Naive thymus-derived CD4-positive, alpha-beta T cell (primary cell): ENCODE measurements at places on chromosomes 11 and 22.

DNA sequence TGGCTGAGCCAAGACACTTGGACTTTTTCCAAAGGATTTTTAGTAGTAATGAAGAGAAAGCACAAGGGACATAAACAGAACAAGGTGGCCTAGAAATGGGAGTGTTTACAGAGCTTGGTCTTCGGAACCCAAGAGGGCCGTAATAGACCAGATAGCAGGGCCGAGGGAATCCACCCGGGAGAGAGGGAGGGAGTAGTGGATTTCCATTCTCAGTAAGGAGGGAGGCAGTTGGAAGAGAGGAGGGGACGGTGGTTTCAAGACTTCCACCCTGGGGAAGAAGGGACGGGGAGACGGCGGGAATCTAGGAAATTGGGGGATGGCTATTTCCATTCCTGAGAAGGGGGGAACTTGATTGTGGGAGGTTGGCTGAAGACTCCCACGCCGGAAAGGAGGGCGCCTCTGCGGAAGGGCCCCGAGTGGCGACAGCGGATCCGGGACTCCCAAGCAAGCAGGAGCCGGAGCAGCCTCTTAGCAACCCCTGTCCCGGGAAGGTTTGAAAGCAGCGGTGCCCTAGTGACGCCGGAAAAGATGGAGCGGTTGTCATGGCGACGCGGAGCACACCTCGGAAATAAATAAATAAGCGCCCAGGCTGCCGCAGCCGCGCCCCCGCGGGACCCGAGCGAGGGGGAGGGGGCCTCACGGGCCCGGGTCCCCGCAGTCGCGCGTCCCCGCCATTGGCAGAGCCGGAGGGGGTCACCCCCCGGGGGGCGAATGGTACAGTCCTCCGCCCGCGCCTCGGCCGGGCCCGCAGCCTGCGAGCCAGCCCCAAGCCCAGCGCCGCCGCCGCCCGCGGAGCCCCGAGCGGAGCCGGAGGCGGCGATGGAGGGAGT lies 31.6 kb downstream of the EIF3F start:
- DNase-seq = peak; percentile 83

GRCh38 chr11:1193326-1194230 lies 29.3 kb upstream of the MUC5B start:
- no peak for DNase-seq

DNA sequence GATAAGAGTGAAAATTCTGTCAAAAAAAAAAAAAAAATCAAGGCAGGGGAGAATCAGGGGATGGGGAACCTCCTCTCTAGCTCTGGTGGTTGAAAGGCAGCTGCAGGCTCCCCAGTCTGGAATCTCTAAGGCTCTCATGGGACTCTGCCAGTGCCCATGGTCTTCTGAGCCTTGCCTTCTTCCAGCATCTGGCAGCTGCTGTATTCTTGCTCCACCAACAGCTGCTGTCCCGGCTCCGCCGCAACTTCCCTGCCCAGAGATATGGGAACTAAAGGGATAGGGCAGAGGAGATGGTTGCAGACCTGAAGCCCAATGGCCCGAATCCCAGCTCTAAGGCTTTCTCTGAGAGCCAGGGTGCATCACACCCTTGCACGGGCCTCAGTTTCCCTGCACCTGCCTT lies 49.5 kb upstream of the PHF21B start:
- DNase-seq = no peak

DNA sequence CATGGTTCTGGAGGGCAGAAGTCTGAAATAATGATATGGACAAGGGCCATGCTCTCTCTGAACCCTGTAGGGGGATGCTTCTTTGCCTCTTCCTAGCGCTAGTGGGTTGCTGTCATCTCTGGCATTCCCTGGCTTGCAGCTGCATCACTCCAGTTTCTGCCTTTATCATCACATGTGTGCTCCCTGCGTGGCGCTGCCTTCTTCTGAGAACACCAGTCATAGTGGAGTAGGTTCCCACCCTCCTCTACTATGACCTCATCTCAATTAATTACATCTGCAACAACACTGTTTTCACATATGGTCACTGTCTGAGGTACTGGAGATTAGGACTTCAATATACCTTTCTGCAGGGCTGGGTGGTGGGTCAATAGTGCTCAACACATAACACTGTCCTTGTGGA lies 402.3 kb upstream of the NARS2 start:
- no peak for DNase-seq

- no peak for DNase-seq
These were observed 5.9 kb upstream of the VWA5A start for GRCh38 chr11:124109377-124109776.

DNA sequence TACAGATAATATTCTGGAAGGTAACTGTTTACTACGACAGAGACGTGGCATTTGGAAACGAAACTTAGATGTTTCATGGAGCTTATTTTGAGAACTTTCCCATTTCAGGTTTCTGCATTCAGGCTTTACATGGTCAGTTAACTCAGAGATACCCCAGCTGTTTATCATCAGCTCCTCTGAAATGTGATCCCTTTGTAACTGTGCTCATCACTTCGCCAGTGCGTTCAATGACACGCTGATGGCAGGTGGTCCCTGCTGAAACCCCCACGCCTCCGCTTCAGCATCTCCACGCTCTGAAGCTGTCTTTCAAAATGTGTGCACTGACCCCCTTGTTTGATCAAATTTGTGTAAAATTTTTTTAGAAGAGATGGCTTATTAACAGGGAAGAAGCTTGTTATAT lies 30.5 kb downstream of the ALG12 start:
- no peak for DNase-seq

DNA sequence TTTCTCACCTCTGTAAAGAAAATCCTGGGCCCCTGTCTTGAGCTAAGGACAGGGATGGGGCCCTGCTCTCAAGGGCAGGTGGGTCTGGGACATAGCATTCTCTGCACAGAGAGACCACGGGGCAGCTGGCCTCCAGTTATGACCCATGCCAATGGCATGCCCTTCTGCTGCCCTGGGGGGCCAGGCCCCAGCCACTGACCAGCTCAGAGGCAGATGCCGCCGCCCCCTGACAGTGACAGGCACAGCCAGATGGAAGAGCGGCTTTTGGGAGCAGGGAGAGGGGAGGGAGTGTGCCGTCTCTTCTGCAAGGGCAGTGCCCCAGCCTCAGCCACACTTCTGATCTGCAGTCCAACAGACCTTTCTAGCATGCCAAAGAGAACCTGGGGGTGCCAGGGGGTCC lies 114.8 kb upstream of the NAV2 start:
- DNase-seq = no peak

DNA sequence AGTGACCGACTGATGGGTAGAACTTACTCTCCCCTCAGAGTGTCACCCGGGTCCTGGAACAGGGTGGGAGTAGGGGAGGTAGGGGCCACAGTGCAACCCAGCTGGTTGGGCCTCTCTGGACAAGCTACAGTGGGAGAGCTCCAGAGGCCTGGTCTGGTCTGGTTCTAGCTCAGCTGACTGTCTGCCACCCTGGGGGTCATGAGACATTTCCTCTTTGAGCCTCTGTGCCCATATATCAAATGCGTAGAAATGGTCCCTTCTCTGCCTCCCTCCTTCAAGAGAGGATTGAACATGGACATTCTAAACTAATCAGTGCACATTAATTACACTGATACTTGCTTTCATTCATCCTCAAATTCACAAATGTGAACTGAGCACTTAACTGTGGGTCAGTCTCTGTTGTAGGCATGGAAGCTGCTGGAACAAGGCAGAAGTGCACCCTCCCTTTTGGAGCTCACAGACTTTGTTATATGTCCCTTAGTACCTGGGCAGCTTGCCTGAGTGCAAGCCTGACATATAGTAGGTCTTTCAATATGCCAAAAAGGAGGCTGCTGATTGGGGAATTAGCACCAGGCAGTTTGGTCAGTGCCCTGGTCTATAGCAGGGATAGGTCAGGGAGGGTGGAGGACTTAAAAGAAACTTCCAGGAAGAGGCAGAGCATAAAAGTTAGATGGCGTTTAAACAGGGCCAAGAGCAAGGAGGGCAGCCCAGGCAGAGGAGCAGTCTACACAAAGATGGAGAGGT lies 25.7 kb downstream of the ARHGEF17 start:
- DNase-seq = no peak

DNA sequence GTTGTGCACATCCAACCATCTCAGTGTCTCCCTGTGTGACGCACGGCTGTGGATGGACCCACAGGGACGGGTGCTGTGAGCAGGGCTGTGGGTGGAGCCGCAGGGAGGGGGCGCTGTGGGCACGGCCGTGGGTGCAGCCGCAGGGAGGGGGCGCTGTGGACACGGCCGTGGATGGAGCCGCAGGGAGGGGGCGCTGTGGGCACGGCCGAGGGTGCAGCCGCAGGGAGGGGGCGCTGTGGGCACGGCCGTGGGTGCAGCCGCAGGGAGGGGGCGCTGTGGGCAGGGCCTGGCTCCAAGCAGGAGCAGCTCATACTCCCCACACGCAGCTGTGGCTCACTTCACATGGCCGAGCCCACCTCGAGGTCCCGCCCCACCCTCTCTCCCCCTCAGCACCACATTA lies 6.0 kb upstream of the MAPK11 start:
- DNase-seq = no peak

GRCh38 chr11:33457948-33458347 lies 200.8 kb downstream of the HIPK3 start:
- no peak for DNase-seq

DNA sequence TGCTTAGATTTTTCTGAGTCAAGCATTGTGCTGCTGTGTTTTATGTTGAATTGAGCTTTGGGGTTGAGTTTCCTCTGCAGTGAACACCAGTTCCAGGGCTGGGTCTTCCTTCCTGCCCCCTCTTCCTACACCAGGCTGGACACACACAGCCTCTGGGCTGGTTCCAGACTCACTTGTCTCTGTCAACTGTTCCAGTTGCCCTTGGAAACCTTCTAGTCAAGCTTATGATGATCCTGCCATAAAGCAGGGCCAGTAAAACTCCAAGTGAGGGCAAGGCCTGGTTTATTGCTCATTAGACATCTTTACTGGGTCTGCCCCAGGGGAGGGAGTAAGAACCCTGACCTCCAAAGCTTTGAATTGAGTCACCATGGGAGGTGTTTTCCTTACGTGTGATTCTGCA lies 61.1 kb downstream of the KIAA1671 start:
- DNase-seq = no peak

DNA sequence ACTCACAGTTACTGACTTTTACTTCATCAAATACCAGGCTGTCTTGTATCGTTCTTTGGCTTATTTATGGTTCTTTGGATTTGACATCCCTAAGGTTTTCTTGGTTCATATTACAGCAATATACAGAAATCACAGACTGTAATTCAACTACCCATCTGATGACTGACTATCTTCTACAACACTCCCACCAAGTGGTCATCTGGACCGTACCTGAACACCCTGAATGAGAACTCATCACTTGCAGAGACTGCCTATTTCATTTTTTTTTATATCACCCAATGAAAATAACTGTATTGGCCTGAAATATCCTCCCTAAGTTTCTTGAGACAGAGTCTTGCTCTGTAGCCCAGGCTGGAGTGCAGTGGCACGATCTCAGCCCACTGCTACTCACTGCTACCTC lies 9.5 kb upstream of the UPB1 start:
- DNase-seq = peak; percentile 41

GRCh38 chr22:39415506-39415905 lies 15.9 kb downstream of the TAB1 start:
- no peak for DNase-seq

GRCh38 chr11:110763249-110764011 lies 51.2 kb upstream of the ARHGAP20 start:
- no peak for DNase-seq

DNA sequence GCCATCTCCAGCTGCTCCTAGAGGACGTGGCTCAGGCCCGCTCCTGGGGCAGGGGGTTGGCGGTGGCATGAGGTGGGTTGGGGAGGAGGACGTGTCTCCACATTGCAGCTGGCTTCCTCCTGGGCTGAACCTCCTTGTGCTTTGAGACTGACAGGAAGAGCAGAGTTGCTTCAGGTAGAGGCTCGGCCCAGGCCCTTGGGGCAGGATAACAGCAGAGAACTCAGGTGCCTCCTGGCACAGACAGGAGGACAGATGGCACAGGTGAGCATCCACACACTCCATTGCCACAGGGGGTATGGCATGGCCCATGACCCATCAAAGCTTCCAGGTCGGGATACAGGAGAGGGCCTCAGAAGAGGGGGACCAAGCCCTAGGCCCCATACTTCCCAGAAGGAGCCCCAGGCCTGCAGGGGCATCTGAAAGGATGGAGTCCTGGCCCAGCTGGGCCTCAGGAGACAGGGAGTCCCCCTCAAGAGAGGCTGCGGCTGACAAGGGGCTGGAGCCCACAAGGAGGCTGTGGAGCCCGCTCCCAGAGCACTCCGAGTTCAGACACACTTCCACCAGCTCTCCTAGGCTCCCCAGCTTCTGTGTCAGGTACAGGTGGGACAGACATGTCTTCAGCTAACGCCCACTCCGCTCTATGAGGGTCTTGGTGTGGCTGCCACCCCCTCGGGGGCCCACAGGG lies 2.0 kb upstream of the KLHL35 start:
- no peak for DNase-seq

DNA sequence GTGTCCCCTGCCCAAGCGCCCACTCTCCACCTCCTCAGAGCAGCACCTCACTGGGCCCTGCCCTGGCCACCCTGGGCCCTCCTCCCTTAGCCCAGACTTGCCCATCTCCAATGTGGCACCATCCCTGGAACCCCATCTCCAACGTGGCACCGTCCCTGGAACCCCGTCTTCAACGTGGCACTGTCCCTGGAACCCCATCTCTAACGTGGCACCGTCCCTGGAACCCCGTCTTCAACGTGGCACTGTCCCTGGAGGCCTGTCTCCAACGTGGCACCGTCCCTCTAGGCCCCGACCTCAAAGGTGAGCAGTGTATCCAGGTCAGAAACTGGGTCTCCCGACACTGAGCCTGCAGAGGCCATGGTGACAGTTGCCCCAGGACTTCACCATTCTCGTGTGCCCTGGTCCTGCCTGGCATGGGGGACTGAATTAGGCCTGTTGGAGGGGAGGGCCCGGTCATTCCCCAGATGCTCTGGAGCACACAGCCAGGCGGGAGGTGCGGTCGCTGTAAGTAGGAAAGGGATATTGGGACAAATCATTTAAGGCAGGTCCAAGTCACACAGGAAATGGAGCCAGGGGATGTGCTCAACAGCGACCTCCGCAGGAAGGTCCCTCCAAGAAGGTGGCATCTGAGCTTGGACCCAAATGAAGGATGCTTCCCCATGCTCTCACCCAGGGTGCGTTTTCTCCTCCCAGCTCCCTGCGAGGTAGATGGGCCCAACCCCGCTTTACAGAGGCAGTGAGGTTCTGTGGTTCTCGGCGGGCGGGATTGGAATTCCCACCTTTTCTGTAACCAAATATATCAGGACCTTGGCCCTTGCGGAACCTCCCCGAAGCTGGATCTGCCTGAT lies 2.4 kb upstream of the CTSD start:
- DNase-seq = no peak
